ENCODE measurements at places on chromosomes 3 and 15. TPM values are rescaled to one million over a fixed set of nuclear protein-coding genes. Genes with fewer than 3 reads are reported as not detected.

DNA sequence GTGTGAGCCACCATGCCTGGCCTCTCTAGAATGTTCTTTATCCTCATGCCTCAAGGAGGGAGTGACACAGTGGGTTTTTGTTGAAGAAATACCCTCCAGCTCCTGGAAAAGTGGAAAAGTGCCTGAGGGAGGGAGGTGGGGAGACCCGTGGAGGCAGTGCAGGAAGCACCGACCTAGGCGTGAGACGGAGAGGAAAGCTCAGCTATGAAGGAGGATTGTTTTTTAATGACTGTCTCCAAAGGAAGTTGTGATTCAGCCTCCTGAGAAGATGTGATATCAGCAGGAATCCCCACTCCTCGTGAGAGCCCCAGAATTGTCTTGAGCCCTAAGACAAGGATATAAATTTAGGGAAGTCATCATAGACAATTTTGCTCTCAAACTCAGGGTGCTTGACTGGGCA is 21.7 kb downstream of the RPLP1 start:
- H3K27ac ChIP-seq: no peak overlapping the region
- no peak overlapping the region for H3K4me3 ChIP-seq
- DNase-seq: no peak

ZNF106 gene
- total RNA-seq: 65.8 TPM

ZNF385D gene
- not detected for total RNA-seq

- no peak for DNase-seq
- H3K4me3 ChIP-seq: no peak overlapping the region
- H3K36me3 ChIP-seq: peaks cover 54% of the 10 kb centered on the region
- H3K27me3 ChIP-seq: no peaks in the 10 kb centered on the region
- H3K27ac ChIP-seq: peak overlapping the region; percentile 26
Measured at GRCh38 chr15:34147371-34148140, 45.7 kb downstream of the PGBD4 start.

All from activated T-helper 2 cell treated with anti-CD3 and anti-CD28 coated beads, Interferon-gamma antibody, Interleukin-2, Interleukin-4, amounts not matched to agents 10 μg/mL and 5 μg/mL and 100 μg/mL, durations not matched to agents 14 hours and 24 hours and 36 hours (primary cell).